COR-L47 (cell line): ENCODE measurements at places on chromosomes 1 and 21.
A peak's percentile ranks its signal among the peaks of the same experiment; 100 is the strongest.

- no peak for DNase-seq
Measured at GRCh38 chr1:116769104-116769452, 14.8 kb downstream of the CD2 start.

- no peak for DNase-seq
Measured at GRCh38 chr21:17690078-17690494, 77.4 kb upstream of the BTG3 start.

- DNase-seq, result no peak
Measured at GRCh38 chr21:33139084-33139483, 69.1 kb downstream of the OLIG1 start.

DNA sequence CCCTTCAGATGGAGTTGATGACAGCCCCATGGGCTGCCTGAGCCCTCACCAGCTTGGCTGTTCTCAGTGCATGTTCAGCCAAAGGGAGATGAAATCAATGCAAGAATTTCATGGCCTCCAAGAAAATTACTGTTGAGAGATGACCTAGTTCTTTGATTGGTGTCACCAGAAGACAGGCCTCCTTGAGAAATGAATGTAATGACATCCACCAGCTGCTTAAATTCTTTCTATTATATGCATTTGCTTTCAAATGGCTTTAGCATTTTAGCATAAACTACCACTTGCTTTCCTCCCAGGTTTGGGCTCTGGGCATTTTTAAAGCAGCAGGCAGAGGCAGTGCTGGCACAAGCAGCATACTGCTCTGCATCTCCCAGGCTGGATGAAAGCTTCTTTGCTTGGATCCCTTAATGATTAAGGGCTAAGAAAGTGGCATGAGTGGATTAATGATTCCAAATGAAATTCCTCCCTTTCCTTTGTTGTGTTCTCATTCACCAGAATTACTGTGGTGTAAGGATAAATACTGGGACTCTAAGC is 278.4 kb downstream of the ZNF326 start:
- DNase-seq, result no peak

GRCh38 chr1:170959385-170959784 is 24.1 kb downstream of the MROH9 start:
- no peak for DNase-seq

- DNase-seq, result no peak
Measured at GRCh38 chr21:44299085-44299457, 782 bp upstream of the PFKL start.

- no peak for DNase-seq
Measured at GRCh38 chr1:38451541-38451993, 405.0 kb upstream of the POU3F1 start.

- DNase-seq, result no peak
Measured at GRCh38 chr1:110056285-110056683, 14.2 kb downstream of the ALX3 start.

- DNase-seq, result no peak
Measured at GRCh38 chr1:211546543-211546942, 32.4 kb downstream of the SLC30A1 start.

GRCh38 chr1:18038051-18038450 is 69.5 kb upstream of the IGSF21 start:
- no peak for DNase-seq

GRCh38 chr21:35792569-35793305 is 267.6 kb downstream of the SETD4 start:
- no peak for DNase-seq

GRCh38 chr1:94790246-94790645 is 29.9 kb upstream of the SLC44A3 start:
- no peak for DNase-seq

DNA sequence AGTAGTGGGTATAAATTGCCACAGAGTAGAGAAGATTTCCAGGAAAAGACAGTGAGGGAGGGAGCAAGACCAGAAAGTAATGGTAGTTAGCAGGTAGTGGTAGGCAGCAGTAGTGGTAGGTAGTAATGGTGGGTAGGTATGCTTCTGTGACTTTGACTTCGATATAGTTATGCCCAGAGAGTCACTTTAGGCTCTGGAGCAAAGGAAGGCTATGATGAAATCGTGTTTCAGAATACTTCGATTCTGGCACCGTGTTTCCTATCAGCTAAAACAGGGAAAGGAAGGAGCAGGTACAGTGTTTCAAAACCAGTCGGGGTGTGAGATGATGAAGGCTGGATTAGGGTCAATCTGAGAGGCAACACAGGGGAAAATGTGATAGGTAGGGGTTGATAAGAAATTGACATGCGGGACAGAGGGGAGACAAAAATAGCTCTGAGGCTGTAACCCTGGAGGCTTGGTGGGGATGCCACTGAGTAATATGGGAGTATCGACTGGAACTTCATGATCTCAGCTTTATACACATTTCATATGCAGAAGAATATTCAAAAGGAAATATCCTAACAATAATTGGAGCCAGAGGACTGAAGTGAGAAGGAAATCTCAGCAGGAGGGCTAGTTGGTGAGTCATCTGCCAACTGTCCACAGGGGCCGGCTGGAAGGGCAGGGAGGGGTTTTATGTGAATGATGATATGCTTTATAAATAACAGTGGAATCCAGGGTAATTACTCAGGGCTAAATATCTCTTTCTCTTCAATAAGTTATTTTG is 25.2 kb upstream of the TRIM45 start:
- peak; percentile 44 for DNase-seq

- DNase-seq, result peak; percentile 65
Measured at GRCh38 chr1:35708441-35708921, 10.2 kb downstream of the C1orf216 start.

DNA sequence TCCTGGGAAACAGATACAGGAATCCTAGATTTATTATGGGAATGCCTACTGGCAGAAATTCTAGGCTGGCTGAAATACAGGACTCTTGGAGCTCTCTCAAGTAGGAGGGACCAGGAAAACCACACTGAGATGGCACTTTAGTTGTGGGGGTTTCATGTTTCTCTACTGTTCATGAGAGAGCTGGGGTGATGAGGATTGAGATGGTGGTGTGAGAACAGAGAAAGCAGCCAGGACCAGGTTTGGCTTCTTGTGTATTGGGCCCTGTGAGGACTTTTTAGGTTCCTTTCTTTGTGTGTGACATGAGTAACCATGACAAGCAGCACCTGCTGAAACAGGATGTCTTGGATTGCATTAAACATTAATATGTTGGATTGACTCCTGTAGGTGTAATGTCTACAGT is 4.9 kb downstream of the ARID1A start:
- DNase-seq, result no peak

GRCh38 chr1:230708631-230709580 is 5.0 kb downstream of the AGT start:
- DNase-seq, result no peak

GRCh38 chr1:76955652-76956051 is 88.4 kb downstream of the ST6GALNAC5 start:
- no peak for DNase-seq

DNA sequence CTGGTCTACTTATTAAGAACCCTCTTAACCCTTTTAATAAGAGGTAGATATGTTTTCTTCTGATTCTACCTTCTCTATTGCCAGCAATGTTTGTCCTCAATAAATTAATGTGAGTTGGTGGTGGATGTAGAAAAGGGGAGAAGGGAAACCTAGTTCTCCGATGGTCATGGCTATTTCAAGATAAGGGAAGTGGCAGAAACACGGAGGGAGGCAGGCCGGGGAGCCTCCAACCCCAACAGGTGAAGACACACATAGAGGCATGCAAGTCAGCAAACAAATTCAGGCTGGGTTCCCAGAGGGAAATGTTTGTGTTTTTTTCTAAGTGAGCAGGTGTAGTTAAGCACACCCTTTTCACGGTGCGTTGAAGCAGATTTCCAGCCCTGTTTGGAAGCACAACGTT is 31.0 kb upstream of the CLDN14 start:
- DNase-seq, result no peak

DNA sequence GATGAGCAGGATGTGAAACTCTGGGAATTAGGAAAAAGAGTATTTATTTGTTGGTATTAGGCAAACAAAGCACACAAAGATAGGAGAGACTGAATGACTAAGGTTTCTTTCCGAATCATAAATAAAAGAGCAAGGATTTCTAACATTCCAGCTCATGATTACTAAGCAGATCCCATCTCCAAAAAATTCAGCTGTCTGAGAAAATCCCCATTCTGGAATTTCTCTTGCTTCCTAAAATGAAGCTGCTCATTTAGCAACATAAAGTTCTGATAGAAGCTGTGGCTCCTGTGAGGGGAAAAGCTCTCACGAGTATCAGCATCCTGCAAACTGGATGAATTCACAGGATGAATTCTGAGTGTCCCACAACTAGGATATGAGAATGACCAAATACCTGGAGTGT is 6.7 kb upstream of the SH2D5 start:
- no peak for DNase-seq

DNA sequence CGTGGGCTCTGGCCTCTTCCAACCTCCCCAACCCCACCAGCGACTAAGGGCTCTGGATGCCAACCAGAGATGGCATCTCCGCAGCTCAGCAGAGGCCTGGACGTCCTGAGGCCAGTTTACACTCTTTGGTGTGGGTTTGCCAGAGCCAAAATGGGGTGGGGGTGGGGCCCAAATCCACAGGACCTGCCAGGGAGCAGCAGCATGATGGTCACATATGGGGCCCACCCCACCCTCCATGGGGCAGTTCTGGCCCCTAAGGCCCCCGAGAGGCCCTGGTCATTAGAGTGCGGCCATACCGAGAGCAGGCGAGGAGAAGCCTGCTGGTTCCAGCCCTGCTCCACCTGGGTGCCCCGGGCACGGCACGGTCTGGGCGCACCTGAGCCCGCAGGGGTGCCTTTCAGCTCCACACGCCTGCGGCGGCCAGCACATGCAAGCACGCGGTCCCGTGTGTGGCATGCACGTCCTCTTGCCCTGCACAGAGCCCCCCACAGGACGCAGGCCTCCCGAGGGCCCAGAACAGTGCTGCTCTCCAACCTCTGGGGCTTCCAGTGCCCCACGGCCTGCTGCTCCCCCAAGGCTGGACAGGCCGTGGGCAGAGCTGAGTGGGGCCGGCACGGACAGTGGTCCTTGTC is 4.8 kb downstream of the C1QTNF12 start:
- DNase-seq, result no peak

- DNase-seq, result no peak
Measured at GRCh38 chr1:207935166-207935583, 24.2 kb upstream of the CD34 start.

- no peak for DNase-seq
Measured at GRCh38 chr21:22438428-22439086, 1440.3 kb downstream of the NCAM2 start.

DNA sequence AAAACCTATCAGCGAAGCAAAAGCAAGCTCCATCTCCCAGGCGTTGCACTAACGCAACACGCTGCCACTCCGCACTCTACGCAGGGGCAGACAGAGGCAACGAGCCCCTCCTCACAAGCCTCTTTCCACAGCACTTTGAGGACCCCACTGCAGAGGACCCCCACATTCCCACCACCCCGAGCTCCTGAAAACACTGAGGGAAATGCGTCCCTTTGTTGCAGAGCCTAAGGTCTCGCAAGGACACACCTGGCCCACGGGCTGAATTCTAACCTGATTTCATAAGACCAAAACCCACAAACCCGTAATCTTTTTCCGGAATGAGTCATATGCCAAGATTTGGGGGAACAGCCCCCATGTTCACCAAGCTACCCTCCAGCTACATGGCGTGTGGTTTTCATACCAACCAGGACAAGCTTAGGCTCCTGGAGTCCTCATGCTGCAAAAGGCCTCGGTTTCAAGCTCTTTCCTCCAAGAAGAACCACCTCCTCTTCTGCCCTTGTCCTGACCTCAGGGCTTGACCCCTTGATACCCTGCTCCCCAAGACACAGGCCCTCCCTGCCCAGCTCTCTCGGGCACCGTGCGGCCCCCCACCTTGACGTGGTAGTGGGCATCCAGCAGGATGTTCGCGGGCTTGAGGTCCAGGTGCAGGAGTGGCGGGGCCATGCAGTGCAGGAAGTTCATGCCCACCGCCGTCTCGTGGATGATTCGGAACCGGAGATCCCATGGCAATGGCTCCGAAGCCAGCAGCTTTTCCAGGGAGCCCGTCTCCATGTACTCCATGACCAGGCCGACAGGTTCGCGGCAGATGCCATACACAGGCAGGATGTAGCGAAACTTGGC is 10.7 kb downstream of the RIPK4 start:
- DNase-seq, result no peak

DNA sequence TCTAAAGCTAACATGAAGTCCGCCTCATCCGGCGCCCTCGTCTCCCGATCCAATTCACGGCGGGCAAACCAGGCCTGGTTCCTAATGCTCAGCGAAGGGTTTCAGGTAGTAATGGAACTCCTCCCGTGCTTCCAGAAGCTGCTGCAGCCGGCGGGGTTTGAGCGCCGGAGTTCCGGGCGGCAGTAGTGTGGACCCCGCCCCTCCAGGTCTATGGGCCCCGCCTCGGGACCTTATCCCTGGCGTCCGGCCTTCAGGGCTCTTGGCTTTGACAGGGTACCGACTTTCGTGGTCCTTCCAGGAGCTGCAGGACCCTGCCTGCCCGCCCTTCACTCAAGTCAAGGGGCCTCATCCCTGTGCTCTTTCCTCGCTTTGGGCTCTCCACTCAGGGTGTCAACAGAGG is 304.1 kb downstream of the FAM72C start:
- DNase-seq, result no peak

GRCh38 chr1:64601207-64601606 is 131.3 kb downstream of the CACHD1 start:
- DNase-seq, result no peak

DNA sequence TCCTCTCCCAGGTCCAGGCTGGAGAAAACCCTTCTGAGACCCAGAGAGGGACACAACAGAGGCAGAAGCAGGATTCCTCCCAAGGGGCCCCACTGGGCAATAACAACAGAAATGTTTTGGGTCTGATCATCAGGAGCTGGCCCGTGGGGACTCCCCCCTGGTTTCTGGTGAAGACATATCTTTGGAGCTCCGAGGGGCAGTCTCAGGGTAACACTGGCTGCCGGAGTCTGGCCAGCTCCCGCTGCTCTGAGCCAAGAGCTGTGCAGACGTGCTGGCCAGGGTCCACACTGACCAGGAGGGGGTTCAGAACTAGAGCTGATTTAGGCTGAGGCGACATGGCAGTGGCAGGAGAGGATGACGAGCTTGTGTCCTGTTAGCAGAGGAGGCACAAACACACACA is 13.1 kb downstream of the ECE1 start:
- DNase-seq, result no peak

- DNase-seq, result no peak
Measured at GRCh38 chr1:26031611-26032220, 10.1 kb downstream of the EXTL1 start.

DNA sequence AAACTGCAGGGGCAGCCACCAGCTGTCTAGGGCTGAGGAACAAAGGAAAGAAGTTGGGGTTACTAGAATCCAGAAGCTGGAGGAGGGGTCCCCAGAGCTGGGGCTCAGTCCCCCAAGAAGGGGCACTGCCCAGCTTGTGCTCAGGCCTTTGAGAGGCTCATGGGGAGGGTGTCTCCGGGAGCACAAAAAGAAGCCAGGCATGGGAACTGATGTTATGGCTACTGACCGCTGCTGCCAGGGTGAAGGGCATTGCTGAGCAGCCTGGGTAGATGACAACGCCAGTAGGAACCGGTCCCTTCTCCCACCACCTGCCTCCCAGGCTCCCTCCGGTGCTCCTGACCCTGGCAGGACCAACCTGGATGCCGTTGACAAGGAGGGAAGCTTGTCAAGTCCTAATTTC is 762.5 kb upstream of the TPTE start:
- no peak for DNase-seq

GRCh38 chr1:15583016-15583706 is 1.7 kb downstream of the AGMAT start:
- no peak for DNase-seq

GRCh38 chr1:11796036-11796828 is 9.5 kb downstream of the MTHFR start:
- DNase-seq, result no peak
